Left lobe of liver (tissue), 2 donors: ENCODE measurements at places on chromosomes 4 and X.

DNA sequence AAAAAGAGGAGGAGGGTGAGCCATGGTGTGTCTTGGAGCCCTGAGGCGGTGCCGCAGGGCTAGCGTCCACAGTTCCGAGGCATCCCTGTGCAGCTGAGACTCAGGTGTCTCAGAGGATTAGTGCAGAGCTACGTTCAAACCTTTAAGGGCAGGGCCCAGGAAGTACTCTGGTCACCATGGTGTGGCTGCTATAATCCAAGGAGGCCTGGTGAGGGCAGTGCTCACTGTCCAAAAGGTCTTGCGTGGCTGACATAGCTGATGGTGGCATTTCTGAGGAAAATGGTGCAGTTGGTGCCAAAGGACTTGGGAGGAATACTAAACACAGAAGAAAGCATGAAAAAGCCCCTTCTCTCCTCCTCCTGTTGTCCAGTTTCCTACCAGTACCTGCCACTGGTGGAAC, 146.9 kb downstream of the DCHS2 start:
- no peak for DNase-seq

DNA sequence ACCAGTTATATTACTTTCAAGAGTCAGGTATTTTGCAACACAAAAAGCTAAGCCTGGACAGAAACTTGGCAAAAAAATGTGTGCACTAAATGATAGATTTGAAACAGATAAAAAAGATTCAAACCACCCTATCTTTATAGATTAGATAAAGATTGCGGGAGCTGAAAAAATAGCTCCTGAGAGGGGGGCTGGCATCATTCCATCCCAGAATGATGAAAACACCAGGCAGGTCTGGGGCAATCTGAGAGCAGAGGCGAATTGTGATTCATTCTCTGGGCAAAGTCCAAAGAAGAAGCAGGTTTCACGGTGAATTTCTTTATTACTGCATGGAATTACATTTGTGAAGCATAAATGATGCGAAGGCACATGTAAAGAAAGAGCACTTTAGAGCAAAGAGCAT, 168.5 kb upstream of the DMD start:
- DNase-seq, result no peak

- no peak for DNase-seq
Observed at GRCh38 chr4:14615671-14616070, 386.6 kb upstream of the CPEB2 start.

GRCh38 chr4:46667790-46668189, 241.3 kb downstream of the COX7B2 start:
- DNase-seq, result no peak

- no peak for DNase-seq
Observed at GRCh38 chr4:80931631-80932081, 98.9 kb upstream of the BMP3 start.

DNA sequence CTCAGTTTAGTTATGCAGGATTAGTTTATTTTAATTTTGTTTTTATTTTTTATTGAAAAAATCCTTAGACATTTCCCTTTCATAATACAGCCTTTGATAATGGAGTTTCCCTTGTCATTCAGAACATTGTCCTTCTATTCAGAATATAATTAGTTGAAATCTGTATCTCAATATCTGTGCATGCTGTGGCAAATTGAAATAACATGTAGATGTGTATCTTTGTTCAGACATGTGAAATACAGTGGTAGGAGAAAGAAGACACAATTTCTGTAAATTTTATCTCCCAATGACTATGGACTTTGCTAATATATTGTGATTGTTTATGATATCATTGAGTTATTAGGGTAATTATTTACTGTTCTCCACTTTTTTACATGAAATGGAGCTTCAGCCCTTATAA, 353.9 kb downstream of the GRID2 start:
- DNase-seq, result no peak

- no peak for DNase-seq
Observed at GRCh38 chrX:12159799-12160198, 21.5 kb downstream of the FRMPD4 start.

- DNase-seq, result no peak
Observed at GRCh38 chr4:172813359-172813923, 355.2 kb upstream of the GALNT7 start.

GRCh38 chr4:129994715-129995114, 898.8 kb downstream of the C4orf33 start:
- no peak for DNase-seq

GRCh38 chr4:176631611-176632010, 161.1 kb downstream of the VEGFC start:
- no peak for DNase-seq

DNA sequence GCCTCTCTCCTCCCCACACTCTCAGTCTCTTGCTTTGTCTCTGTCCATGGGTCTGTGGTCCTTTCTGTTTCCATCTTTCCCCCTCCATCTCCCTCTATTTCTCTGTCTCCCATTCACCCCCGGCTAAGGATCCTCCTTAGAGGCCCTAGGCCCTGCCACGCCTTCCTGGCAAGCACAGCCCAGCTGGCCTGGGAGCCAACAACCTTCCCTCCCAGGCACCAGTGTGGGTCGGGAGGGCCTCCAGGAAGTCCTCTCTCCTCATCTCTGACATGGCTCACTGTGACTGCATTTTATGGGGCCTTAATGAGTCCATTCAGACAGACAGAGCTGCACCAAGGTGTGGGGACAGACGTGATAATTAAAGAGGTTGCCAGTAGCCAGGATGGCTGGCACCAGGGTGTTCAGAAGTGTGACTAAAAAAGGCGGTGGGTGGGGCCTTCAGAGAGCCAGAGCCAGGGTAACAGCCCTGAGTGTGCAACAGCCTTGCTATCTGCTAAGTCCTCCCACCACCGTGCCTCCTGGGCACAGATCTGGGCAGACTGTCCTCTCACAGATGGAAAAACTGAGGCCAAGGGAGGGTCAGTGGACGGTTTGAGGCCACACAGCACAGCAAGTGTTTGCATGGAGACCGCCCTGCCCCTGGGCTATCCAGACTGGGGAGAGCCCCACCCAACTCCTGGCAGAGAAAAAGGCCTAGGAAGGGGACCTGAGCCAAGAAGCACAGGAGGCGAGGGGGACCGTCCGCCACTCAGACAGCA, 31.5 kb downstream of the BLOC1S4 start:
- peak; percentile 77 for DNase-seq

- DNase-seq, result no peak
Observed at GRCh38 chr4:101020956-101021355, 326.4 kb downstream of the PPP3CA start.

DNA sequence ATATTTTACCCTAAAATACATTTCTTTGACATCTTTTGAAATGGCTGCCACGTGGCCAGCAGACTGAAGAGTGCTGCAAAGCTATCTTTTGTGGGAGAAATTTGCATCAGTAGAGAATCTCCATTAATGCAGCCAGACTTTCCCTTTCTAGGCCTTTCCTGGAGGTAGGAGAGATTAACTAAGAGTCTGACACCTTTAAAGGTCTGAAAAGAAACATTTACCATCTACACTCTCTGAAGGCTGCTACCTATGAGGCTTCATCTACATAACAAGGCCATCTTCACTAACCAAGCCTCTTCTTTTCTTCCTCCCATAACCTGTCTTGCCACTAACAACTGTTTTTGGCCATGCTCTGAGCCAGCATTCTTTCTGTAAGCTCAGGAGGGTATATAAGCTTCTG, 17.8 kb upstream of the SPRY1 start:
- no peak for DNase-seq

GRCh38 chrX:19739683-19740082, 147.7 kb downstream of the SH3KBP1 start:
- DNase-seq, result no peak

DNA sequence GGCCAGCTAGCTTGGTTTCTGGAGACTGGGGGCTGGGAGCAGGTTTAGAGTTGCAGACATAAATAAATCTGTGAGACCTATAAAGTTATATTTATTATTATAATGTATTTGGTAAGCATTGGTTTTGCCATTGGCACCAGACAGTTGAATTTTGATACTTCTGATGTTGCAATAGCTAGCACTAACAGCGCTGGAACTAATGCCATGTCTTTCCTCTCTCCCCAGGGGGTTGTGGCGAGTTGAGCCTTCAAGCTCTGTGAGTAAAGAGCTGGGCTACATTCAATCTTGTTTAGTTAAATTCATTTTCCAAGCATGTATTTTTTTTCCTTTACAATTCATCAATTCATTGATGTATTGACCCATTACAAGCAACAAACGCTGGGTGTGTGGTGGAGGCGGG, 358.7 kb upstream of the NR3C2 start:
- DNase-seq, result no peak

- DNase-seq, result no peak
Observed at GRCh38 chr4:11900359-11900758, 471.7 kb upstream of the HS3ST1 start.

GRCh38 chrX:10457092-10457491, 163.3 kb downstream of the MID1 start:
- no peak for DNase-seq

DNA sequence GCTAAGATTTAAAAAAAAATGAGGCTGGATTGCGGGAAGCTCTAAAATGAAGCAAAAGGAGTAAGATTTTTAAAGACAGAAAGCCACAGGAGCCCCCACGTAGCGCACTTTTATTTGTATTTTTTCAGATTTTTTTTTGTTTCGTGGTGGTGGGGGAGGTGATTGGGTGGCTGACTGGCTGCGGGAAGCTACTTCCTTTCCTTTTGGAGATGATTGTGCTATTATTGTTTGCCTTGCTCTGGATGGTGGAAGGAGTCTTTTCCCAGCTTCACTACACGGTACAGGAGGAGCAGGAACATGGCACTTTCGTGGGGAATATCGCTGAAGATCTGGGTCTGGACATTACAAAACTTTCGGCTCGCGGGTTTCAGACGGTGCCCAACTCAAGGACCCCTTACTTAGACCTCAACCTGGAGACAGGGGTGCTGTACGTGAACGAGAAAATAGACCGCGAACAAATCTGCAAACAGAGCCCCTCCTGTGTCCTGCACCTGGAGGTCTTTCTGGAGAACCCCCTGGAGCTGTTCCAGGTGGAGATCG, 908 bp downstream of the PCDH10 start:
- no peak for DNase-seq

DNA sequence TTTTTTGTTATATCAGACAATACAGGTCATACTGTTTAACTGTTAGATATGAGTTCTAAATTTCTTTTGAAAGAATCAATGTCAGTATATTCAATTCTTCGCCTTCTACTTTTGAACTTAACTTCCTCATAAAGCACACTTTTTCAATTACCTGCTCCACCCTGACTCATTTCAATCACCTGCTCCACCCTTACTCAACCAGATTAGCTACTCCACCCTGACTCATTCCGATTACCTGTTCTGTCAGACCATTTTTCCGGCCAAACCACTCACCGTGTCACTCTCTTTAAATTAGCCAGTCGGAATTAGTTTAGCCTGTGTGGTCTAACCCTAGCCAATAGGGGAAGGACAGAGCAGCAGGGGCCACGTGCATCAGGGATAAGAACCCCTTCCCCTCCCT, 751.8 kb upstream of the POU3F4 start:
- DNase-seq, result no peak

DNA sequence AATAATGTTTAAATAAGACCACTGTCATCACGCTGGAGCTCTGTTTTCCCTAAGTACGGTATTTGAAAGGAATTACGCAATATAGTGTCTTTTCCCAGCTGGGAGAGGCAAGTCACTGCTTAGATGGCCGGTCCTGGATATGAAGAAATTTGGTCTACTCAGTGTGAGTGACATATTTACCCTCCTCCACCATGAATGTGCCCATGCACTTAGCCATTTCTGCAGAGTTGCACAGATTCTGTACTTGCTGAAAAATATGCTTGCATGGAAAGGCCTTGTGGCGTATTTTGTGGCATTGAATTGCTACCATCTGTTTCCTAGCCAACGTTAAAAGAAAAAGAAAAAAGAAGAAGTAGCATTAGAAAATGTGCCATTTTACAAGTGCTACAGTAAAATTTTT, 73.1 kb downstream of the ADGRL3 start:
- no peak for DNase-seq

- no peak for DNase-seq
Observed at GRCh38 chr4:88264336-88264735, 20.0 kb downstream of the PPM1K start.

DNA sequence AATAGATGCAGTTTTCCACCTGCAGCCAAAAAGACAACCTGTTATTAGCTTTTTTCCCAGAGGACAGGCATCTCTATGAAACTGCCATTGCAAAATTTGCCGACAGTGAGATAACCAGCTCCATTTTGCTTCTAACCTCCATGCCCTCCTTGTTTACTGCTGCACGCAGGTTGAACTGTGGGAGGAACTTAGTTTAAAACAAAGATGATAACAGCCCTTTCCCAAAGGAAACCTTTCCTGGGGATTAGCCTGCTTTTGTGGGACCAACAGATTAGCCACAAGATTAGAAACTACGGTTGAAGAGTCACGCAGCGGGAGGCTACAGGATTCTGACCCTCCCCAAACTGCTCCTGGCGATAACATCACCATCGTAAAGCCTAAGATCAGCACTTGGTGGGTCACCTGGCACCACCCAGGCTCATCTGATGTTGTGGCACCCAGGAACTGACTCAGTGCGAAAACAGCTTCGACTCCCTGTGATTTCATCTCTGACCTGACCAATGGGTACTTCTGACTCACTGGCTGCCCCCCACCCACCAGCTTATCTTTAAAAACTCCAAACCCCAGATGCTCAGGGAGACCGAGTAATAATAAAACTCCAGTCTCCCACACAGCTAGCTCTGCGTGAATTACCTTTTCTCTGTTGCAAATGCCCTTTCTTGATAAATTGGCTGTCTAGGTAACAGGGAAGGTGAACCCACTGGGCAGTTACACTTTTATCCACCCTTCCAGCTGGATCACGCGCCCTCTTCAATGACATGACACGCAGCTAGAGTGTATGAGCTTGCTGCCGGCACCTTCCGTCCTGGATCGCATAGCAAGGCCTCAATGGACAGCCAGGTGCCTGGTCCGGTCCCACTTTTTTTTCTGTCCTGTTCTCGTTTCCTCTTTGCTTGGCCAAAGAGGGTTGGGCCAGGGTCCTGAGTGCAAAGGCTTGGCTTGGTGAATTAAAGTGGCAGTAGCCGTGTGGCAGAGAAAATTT, 27.2 kb downstream of the NOP14 start:
- peak; percentile 43 for DNase-seq

- no peak for DNase-seq
Observed at GRCh38 chr4:126969360-126970235, 663.2 kb upstream of the INTU start.

GRCh38 chr4:148112231-148112982, 329.8 kb downstream of the NR3C2 start:
- DNase-seq, result no peak

DNA sequence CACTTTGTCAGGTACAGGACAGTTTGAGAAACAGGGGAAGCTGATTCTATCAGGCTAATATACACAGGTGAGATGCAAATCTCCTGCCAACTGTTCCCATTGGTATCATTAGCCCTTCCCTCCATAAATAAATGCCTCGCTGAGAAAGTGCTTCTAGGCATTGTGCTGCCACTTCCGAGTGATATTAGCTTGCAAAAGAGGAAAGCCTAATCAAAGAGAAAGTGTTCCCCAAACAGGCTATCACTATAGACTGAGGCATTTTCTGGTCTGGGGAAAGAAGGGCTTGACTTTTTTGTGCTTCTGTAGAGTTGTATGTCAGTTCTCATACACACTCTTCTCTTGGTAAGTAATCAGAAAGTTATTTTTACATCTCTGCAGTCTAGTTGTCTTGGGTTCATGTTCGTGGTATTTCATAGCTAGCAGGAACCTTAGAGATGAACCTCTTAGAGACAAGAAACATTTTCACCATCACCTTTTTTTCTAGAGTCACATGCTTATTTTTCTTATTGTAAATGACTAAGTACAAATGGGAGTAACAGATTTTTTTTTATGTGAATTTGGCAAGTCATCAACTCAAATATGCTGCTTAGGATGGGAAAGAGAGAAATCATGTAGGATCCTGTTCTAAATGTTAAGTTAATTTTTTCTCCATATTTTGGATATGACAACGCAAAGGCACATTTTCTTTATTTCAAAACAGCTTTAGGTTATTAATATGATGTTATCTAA, 1009.8 kb downstream of the ADGRL3 start:
- DNase-seq, result no peak

GRCh38 chrX:85516131-85516530, 136.7 kb upstream of the POF1B start:
- DNase-seq, result no peak
